ENCODE measurements at places on chromosomes 1 and 21. TPM values are rescaled to one million over a fixed set of nuclear protein-coding genes. Genes with fewer than 3 reads are reported as not detected.

- no peak for DNase-seq
Measured at GRCh38 chr1:172991674-172992400, 58.9 kb downstream of the TNFSF18 start.

- no peak for DNase-seq
Measured at GRCh38 chr1:204579681-204580080, 63.5 kb downstream of the MDM4 start.

DNA sequence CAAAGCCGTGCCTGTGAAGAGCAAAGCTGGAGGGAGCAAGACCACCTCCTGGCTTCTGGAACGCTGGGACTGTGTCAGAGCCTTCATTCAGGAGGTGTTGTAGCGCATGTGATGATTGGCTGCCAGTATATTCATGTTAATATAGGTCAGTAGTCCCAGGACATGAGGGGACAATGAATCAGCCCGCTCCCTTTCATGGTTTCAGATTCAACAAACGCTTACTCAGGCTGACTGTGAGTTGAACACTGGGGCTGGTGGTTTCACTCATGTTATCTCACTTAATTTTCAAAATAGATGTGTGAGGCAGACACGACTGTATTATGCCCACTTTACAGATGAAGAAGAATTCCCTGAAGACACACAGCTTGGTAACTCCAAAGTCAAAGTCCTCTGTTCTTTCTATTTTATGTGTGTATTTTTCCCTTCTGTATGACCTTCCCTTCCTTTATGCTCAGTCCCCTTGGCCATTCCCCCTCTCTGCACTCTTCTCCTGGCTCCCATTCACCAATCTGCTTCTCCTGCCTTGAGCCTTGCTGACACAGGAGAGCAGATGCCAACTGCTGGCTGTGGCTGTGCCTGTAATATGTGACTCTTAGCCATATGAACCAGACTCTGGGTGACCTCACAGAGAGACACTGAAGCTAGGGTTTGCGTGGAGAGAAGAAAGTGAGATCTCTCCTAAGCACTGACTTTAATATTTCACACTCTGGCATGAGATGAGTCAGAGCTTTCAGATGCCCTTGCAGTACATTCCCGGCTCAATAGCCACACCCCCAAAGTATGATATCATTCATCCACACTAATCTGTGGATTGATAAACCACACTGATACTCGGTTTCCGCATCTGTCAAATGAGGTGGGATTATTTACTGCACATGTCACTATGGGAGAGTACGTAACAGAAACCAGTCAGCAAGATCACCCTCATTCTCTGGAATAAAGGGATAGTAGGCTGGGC is 31.4 kb upstream of the KIRREL1 start:
- peak; percentile 34 for DNase-seq

- DNase-seq = no peak
Measured at GRCh38 chr1:215793180-215793579, 226.1 kb downstream of the KCTD3 start.

The CD84 gene
- total RNA-seq = not detected

The CLCA4 gene
- not detected for total RNA-seq

Data from MG63 (cell line).